Midbrain (tissue), 1 donor: ENCODE measurements at places on chromosomes 4 and X.

DNA sequence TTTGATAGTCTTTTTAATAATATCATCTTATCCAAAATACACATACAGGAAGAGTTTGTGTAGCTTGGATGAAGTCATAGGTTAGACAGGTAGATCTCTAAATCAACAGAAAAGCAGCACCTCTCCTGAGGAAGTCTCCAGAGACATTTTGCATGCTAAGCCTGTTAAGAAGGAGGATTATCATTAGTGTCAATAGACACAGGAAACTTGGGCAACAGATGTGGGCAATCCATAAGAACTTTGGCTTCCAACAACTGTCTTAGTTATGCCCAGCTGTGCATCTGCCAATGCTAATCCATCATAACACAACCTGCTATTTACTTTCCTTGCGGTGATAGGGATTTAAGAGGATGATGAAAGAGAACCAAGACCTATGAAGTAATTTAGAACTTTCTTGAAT, 1052.6 kb downstream of the RPA4 start:
- DNase-seq = no peak

- no peak for DNase-seq
Observed at GRCh38 chrX:110669572-110669971, 126.0 kb downstream of the CHRDL1 start.

DNA sequence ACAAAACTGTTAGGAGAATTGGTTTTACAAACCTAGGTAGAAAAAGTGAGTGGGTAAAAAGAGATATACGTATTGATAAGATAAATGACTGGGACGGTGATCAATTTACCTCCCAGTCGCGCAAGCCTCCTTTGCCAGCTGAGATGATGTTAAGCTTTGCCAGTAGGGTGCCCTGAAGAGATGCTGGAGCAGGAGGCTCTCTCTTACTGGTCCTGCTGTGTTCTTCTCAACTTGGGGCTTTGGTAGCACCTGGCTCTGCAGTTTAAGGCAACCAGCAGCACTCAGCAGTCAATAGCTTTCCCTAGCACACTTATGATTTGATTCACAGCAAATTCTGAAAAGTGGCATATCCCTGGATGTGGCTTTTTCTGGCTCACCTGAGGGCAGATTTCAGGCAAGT, 1461.7 kb downstream of the ADGRL3 start:
- DNase-seq = no peak

DNA sequence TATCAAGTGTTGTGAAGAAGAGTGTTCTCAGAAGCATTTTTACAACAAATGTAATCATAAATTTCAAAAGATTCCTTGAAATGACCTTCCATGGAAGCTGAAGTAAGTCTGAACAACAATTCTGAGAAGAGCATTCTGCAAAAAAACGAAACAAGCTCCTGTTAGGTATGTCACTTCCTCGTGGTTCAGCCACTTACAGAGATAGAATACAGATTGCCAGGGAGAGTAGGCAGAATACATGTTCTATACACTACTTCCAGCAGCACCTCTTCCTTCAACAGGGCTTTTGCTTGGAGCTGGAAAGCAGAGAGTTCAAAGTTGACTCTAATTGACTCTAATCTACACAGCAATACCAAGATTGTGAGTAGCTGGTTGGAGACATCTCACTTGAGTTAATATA, 274.5 kb downstream of the ADGRA3 start:
- DNase-seq = no peak

GRCh38 chrX:7261672-7262332, 113.8 kb upstream of the PUDP start:
- no peak for DNase-seq

DNA sequence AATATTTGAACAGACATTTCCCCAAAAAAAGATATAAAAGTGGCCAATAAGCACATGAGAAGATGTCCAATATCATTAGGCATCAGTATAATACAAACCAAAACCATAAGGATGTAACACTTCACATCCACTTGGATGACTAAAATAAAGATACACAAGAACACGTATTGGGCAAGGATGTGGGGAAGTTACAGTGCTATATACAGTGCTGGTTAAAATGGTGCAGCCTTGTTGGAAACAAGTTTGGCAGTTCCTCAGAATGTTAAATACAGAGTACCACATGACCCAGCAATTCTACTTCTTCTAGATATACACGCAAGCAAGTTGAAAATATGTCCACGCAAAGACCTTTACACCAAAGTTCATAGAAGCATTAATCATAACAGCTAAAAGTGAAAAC, 58.9 kb downstream of the HAUS3 start:
- no peak for DNase-seq

- DNase-seq = no peak
Observed at GRCh38 chr4:130542953-130543352, 1447.0 kb downstream of the C4orf33 start.

DNA sequence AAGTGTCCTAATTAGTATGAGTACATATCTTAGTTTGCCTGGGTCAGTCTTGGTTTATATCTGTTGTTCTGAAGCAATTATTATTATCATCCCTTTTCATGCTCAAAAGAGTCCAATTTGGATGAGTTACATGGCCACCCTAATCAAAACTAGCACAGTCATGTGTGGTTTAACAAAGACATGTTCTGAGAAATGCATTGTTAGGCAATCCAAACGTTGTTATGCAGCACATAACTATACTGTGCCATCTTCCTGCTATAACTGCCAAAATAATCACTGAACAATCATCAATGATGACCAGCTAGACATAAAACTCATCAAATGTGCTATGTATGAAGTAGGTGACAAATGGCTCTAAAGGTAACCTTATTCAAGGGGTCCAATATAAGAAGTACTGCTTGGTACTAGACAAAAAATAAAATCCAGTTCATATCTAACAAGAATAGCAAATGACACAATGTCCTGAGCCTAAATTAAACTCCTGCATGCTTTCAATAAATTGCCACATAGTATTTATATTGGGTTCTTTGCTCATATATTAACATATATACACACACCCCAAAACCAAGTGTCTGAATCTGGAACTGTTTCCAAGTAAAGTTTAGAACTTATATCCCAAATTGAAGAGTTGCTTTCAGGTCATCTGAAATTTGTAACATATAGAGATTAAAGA, 41.9 kb downstream of the CNOT6L start:
- DNase-seq = no peak

DNA sequence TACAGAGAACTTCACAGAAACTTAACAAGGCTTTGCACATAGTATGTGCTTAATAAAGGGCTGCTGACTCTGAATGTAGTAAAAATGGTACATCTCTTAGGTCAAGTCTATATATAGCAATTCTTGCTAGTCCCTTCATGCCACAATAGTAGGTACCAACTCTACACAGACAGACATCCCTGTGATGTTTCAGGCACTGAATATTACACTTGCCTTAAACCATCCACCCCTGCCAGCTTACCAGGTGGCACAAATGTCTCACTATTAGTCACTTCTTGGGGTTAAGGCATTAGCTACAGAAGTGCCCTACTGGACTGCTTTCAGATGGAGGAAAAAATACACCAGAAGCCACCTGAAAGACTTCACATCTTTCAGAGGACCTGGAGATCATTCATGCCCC, 86.3 kb upstream of the CITED1 start:
- no peak for DNase-seq
